ENCODE measurements at places on chromosomes 1 and 21.

GRCh38 chr1:178311164-178311563, 185.6 kb downstream of the CLEC20A start:
- DNase-seq = no peak

DNA sequence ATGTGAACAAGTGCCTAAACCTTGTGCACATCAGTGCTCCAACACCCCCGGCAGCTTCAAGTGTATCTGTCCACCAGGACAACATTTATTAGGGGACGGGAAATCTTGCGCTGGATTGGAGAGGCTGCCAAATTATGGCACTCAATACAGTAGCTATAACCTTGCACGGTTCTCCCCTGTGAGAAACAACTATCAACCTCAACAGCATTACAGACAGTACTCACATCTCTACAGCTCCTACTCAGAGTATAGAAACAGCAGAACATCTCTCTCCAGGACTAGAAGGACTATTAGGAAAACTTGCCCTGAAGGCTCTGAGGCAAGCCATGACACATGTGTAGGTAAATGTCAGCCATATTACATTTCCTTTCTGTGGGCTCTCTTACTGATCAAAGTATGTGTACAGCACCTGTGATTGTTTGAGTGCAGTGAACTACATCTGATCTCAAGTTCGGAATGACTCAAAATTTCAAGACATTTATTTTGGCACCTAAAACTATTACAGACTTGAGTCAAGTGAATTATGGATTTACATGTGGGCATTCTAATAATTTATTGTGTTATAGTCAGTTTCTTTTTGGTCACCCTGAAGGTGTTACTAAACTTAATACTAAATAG, 196.5 kb downstream of the TPR start:
- no peak for DNase-seq

DNA sequence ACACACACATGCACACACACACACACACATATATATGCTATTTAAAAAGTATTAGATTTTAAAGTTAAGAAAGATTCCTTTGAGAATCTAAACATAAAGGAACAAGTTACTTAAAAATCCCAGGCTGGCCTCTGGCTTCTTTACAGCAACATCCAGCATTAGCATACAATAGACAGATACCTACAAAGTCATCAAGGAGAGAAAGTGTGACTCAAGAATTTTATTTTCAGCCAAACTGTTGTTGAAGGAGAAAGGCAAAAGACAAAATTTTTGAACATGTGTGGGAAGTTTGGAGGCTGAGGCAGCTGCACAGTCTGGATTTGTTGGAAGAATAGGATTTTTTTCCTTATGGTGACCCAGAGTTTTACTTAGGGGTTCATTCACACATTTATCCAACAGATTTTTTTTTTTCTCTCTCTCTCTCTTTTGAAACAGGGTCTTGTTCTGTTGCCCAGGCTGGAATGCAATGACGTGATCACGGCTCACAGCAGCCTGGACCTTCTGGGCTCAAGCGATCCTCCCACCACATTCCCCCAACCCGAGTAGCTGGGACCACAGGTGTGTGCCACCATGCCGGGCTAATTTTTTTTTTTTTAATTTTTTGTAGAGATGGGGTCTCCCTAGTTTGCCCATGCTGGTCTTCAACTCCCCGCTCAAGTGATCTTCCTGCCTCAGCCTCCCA, 24.0 kb upstream of the SPOCD1 start:
- DNase-seq = no peak

GRCh38 chr1:160863061-160863773, 530 bp upstream of the CD244 start:
- no peak for DNase-seq

- no peak for DNase-seq
These were observed 23.4 kb downstream of the POFUT2 start for GRCh38 chr21:45264146-45264911.

GRCh38 chr1:168879896-168880734, 151.1 kb upstream of the DPT start:
- no peak for DNase-seq

- peak; percentile 43 for DNase-seq
These were observed 1.3 kb downstream of the KDM5B start for GRCh38 chr1:202806845-202807450.

DNA sequence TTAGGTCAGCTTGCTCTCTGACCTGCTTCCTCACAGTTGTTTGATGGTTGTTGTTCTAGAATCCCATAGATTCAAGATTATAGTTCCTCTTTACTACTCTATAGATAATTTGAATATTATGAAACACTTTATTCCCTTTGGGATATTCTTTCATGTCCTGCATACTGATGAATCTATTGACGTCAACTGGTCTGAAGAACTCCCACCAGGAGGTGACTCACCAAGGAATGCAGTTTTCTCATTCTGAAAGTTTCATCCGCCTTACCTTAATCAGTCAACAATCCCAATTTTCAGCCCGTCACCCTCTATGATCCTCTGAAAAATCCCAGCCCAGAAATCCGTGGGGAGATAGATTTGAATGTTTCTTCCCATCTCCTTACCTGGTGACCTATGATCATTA, 834.1 kb upstream of the PRMT6 start:
- no peak for DNase-seq

DNA sequence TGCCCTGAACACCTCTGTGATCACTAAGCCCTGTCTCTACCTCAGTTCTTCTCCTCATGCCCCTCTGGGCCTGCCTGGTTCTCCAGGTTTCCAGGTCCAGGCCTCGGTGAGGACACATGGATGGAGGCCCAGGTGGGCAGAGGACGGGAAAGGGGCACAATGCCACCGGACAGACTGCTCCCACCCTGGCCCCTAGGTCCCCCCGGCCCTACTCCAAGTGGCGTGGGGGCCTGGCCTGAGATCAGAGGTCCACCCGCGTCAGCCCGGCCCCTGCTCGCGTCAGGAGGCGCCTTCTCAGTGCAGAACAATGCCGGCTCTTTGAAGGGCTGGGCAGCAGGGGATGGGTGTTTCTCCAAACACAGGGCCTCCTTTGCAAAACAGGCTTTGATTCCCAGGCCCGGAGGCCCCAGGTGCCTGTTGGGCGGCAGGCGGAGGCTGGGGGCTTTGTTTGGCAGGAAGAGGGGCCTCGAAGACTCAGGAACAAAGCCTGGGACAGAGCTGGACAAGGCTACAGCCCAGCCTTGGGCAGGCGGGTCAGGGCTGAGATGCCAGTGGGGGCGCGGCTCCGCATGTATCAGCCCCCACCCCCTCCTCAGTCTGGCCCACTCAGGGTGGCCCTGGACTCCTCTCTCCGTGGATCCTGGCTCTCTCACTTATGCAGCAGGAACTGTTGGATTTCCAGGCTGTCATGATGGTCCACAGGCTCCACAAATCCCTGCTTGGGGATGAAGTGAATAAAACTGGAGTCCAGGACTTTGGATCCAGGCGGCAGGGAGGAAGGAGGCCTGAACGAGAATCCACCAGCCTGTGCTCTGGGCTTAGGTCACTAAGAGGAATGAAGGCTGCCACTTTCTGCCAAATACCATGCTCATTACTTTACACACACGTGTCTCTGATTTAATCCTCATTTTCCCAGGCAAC, 77.4 kb upstream of the SLC2A1 start:
- DNase-seq = no peak

GRCh38 chr1:248856176-248856575, 2.7 kb downstream of the ZNF692 start:
- no peak for DNase-seq

DNA sequence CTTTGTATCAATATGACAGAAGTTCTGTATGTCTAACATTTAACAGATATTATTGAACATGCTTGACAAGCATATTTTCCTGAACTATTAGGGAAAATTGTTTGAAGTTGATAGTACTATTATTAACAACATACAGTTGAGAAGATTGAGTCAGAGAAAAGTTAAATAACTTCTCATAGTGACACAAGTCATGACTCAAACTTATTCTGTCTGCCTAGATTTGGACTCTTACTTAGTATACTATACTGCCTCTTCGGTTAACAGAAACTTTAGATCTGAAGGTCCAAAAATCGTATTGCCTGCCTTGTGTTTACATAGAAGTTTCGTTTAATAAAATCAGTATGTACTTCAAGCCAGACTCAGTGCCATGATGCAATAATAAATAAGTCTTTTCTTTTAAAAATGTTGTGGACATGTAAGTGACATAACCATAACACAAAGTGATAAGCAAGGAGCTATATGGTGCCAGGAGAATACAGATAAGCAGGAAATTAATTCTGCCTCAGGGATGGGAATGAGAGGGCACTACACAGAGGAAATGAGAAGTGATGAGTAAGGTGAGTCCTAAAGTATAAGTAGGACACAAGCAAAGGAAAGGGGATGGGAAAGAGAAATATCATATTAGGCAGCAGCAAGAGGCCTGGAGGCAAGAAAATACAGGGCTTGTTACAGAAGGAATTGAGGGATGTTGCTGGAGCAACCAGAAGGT, 48.1 kb downstream of the LHX9 start:
- DNase-seq = no peak

GRCh38 chr21:46168659-46169386, 13.4 kb upstream of the FTCD start:
- no peak for DNase-seq

GRCh38 chr21:42102076-42102475, 31.0 kb downstream of the UMODL1 start:
- no peak for DNase-seq

Measured in activated CD8-positive, alpha-beta T cell treated with anti-CD3 and anti-CD28 coated beads for 36 hours (primary cell).